ENCODE measurements at places on chromosomes 5 and 9.

GRCh38 chr9:70259512-70259802, 679 bp downstream of the SMC5 start:
- DNase-seq, result no peak

DNA sequence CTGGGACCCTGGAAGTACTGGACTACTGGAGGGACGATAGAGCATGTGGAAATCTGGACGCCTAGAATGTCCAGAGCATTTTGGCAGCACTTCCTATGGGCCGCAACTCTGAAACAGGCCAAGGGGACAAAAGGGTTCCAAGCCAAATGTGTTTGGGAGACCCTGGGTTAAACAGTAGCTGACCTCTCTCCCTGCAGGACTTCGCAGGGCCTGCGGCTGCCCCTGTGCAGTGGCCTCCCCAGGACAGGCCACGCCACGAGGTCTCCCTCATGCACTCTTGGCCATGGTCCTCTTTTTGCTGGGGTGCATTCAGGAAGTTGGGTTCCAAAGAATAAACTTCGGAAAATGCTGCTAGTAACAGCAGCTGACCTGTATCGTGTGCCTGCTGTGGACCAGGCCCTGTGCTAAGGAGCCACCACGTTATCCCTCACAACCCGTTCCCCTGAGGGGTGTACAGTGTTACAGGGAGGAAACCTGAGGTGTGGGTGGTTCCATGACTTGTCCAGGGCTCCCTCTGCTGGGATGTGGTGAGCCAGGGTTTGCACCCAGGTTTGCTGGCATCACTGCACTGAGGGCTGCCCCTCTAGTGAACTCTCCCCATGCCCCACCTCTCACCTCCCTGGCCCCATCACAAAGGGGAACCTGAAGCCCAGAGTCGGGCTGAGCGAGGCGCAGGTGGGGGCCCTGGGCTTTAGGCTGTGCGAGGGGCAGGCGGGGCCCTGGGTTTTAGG, 79.4 kb downstream of the AMBP start:
- DNase-seq, result no peak

GRCh38 chr9:125884218-125884595, 137.0 kb downstream of the PBX3 start:
- DNase-seq, result no peak

DNA sequence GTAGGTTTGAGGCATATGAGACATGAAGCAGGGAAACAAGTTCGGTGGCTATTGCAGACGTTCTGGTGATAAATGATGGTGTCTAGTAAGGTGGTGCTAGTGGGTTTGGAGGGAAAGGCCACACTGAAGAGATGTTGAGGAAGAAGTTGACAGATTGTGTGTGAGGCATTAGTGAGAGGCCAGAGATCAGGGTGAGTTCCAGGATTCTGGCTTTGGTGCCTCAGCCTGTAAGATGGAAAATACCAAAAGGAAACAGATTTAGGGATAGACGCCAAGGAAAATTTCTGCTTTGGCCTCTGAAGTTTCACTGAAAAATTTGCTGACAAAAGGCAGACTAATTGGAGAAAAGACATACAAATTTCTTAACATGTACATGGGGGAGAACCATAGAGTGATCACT, 6.4 kb upstream of the PAIP1 start:
- no peak for DNase-seq

DNA sequence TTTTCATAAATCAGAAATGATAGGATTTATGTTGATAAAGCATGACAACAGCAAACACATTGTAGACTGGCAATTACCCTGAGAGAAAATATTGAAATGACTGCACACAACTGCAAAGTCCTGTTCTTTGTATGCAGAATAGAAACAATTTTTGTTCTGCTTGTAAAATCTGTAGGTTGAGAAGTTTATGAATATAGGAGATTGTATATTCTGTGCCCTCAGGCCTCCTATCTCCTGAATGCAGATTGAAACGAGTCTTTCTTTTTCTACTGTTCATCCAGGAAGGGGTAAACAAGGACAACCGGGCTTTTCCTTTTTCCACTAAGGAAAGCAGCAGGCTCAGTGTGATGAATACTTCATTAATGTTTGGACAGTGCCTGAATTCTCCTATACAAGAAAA, 95.0 kb upstream of the HAPLN1 start:
- no peak for DNase-seq

DNA sequence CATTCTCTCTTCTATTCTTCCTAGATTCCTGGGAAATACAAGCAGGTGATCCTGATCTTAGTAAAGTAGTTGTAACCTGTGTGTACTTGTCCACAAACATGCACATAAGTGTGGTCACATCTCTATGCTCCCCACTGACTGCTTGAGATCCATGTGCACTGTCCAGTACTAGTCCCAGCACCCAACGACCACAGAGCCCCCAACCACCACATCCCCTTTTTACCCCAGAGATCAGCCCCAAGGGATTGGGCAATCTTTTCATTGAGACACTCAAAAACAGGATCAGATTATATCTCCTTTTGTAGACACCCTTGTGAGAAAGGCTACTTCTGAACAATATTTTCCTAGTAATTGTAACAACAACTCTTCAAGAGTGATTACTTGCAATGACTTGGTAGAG, 240.6 kb downstream of the ACTL7B start:
- no peak for DNase-seq

DNA sequence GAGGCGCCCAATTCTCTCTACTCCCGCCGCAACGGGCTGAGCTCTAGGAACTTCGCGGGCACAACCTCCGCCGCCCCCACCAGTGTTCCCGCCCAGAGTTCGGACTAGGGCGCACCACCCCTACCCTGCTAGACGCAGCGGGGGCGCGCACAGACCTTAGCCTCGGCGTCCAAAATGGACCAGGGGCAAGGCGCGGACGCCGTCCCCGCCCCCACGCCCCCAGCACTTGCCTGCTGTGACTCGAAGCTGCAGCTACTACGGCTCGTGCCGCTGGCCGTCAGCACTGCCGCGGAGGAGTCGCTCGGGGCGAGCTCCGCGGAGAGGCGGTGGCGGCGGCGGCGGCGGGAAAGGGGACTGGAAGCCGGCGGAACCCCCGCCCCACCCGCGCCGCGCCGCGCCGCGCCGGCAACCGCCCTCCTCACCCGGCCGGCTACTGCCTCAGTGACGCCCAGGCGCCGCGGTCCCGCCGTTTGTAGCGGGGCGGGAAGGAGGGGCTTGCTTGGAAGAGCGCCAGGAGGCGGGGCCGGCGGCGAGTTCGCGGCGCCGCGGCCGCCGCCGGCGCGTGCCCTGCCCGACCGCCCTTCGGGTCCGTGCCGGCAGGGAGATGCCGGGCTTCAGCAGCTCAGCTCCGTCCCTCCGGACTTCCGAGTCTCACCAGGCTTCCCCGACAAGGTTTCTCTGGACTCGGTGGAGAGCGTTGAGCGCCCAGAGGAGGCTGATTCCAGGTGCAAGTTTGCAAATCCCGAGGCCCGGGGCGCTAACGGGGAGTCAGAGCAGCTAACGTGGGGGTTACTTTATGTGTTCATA, 4.5 kb downstream of the ELAVL2 start:
- DNase-seq, result no peak

DNA sequence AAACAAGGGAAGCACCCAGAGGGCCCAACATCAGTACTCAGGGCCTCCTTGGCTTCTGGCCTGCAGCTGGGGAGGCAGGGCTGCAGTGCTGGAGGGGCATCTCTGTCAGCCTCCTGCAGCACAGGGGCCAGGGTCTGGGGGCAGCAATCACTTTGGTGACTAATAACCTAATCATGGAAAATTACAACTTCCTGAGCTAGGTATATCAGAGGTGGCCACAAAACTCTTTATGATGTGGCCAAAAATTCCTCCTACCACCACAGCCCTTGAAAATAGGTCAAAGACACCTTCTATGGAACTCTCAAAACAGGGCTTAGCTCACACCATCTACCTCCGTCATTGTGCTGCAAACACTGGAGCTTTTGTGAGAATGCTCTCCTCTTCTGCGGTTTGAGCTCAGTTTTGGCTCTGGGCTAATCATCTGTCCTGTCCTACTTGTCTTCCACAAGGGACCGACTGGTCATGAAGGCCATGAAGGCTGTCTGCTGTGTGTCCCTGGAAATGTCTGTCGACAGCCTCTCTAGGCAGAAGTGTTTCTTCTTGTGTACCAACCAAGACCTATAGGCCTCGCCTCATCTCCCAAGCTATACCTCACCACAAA, 28.6 kb downstream of the CSF2 start:
- DNase-seq, result peak; percentile 65

- no peak for DNase-seq
Observed at GRCh38 chr5:92687821-92688722, 892.9 kb downstream of the NR2F1-AS1 start.

- no peak for DNase-seq
Observed at GRCh38 chr9:86782831-86783230, 164.5 kb downstream of the GAS1 start.

DNA sequence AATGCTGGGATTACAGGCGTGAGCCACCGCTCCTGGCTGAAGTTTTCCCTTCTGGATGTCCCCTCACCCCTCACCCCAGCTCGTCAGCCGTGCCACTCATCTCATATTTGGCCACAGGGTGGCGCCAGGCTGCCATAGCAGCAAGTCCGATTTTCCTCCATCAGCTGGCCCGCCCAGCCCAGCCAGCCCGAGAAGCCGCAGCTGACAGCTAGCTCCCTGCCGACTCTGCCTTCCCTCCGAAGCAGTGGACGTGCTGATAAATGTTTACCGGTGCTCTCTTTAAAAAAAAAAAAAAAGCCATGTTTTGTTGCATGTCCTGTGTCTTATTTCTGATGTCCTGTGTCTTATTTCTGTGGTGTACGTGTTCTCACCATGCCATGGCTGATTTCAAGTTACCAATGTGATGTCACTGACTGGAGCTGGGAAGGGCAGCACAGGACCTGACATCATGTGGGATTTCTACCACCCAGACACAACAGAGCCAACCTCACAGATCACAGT, 58.3 kb downstream of the PFDN1 start:
- DNase-seq, result peak; percentile 73

GRCh38 chr9:76904661-76905457, 1.1 kb downstream of the PRUNE2 start:
- no peak for DNase-seq

DNA sequence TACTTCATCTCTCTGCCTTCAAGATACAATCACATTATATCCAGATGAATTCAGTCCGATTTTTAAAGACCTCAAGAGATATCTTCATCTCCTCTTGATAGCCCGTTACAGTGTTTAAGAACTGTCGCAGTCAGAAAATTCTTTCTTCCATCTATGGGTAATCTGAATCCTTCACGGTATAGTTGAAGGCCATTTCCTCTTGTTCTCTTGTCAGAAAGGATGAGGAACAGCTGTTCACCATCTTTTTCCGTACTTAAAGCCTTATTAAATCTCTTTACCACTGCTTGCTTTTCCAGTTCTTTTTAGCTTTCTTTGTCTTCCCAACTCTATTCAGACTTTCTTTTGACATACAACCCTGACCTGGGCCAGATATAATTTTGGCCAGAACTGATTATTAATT, 121.8 kb downstream of the XRCC4 start:
- no peak for DNase-seq

DNA sequence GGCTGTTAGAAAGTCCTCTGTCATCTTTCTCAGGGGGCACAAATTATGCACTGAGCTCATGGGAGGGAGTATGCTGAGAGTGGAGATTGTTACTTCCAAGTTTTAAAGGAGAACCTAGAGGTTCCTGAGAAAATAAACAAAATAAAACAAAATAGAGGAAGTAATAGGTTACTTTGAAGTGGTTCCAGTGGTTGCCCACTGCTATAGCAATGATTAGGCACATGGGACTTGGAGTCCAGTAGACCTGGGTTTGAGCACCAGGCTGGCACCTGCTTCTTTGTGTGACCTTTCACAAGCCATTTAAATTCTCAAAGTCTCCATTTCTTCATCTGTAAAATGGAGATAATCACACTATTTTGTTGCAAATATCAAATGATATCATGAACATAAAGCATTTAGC, 13.8 kb upstream of the CDC23 start:
- DNase-seq, result no peak

DNA sequence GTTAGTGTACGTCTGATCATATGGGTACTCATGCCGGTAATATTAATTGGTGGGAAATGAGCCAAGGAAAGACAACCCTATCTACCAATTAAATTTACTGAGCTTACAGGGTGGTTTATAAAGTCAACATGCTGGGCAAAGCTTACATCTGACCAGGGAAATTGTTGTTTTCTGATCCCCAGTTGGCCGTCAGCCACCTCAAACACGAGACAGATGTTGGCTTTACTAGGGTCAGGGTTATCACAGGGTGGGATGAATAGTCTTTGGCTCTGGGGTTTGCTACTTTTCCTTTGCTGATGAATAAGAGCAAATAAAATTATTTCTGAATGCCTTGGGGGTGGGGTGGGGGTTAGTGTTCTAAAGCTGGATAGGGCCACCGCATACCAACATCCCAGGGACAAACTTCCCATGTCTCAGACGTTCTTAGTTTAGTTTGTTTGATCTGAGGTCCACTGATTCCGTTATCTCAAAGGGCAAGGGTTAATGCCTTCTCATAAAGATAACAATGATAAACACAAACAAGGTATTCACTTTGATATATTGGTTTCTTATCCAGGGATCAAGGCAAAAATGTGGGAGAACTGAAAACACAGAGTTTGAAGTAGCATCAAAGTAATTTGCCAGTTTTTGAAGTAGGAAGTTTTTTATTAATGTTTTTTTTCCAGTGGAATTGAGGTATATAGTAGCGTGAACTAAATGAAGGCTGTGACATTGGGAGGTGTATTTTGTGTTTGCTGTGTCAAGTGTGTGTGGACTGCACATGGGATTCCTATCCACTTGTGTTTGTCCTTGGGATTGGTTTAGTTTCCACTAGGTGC, 109.1 kb upstream of the RPS23 start:
- DNase-seq, result no peak

DNA sequence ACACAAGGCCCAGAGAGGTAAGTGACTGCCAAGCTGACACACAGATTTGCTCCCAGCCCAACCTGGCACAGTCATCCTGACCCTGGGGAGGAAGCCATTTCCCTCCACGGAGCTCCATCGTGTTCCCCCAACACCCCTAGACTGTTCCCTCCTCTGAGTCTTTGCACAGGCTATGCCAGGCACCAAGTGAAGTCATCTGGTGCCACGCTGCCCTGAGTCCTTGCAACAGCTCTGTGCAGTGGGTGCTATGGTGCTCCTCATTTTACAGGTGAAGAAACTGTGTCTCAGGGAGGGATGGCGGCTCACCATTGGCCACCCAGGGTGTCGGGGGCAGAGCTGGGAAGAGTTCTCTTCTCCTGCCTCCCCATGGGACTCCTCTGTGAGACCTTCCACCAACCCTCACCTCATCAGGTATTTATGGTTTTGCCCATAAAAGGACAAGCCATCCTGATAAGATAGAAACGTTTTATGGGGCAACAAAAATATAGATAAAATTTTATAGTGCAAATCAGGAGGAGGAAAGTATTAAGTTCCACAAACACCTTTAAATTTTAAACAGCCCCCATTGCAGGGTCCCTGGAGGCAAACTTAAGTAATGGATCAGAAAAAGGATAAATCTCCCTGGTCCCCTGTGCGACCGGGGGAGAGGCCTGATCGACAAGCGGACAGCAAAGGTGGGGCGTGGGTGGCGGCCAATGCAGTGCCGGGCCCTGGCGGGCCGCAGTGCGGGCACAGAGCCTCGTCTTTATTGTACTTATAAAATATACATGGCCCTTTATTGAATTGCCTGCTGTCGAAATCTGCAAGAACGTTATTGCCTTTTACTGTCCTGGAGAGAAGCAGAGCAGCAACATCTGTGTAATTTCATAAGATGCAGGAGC, 50.2 kb upstream of the ZBTB43 start:
- DNase-seq, result no peak

Data from stimulated activated naive CD4-positive, alpha-beta T cell treated with Interleukin-2 at 50 U/mL for 16 hours (primary cell).